ENCODE measurements at places on chromosomes 5 and 9. TPM values are rescaled to one million over a fixed set of nuclear protein-coding genes. Genes with fewer than 3 reads are reported as not detected.

PIP5K1B gene
- 1.6 TPM for total RNA-seq

- DNase-seq, result no peak
- no peaks in the 10 kb centered on the region for H3K27me3 ChIP-seq
- no peaks in the 10 kb centered on the region for H3K4me1 ChIP-seq
- no peak overlapping the region for H3K4me3 ChIP-seq
These were observed 78.0 kb upstream of the C6 start for GRCh38 chr5:41291323-41291722.

DNA sequence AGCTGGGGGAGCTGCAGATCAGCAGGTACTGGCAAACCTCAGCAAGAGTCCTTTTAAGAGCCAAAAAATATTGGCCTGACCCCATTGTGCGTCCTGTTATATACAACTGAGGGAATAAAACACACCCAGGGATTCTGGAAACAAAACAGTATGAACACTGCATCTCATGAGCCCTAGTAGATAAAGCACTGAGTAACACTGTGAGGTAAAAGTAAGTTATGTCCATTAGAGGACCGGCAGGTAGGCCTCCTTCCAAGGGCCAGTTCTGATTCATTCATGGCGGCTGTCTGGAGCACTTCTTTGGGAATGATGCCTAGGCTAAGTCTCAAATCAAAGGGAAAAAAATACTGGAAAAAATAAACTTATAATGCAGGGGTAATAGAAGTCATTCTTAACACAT lies 64.9 kb downstream of the PDE4D start:
- no peak overlapping the region for H3K27ac ChIP-seq
- H3K27me3 ChIP-seq, result peaks cover 12% of the 10 kb centered on the region
- H3K36me3 ChIP-seq, result no peaks in the 10 kb centered on the region
- DNase-seq, result no peak
- no peak overlapping the region for H3K4me3 ChIP-seq

DNA sequence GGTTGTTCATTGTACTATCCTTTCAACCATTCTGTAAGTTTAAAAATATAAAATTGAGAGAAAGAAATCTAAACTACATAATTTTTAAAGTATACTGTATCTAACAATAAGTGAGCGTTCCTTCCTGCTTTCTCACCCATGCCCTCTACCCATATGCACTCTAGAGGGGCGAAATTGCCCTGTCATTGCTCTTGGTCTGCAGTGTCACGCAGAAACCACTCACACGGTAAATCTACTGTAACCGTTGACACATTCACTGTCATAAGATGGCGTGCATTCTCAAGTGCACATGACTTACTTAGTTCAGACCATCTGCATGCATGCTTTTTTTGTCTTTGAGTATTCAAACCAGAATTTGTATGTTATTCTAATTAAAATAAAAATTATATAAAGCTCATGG lies 55.7 kb upstream of the NIPBL start:
- H3K27me3 ChIP-seq, result peaks cover 17% of the 10 kb centered on the region
- no peaks in the 10 kb centered on the region for H3K4me1 ChIP-seq
- H3K36me3 ChIP-seq, result no peaks in the 10 kb centered on the region
- H3K4me3 ChIP-seq, result no peak overlapping the region
- no peak for DNase-seq

DNA sequence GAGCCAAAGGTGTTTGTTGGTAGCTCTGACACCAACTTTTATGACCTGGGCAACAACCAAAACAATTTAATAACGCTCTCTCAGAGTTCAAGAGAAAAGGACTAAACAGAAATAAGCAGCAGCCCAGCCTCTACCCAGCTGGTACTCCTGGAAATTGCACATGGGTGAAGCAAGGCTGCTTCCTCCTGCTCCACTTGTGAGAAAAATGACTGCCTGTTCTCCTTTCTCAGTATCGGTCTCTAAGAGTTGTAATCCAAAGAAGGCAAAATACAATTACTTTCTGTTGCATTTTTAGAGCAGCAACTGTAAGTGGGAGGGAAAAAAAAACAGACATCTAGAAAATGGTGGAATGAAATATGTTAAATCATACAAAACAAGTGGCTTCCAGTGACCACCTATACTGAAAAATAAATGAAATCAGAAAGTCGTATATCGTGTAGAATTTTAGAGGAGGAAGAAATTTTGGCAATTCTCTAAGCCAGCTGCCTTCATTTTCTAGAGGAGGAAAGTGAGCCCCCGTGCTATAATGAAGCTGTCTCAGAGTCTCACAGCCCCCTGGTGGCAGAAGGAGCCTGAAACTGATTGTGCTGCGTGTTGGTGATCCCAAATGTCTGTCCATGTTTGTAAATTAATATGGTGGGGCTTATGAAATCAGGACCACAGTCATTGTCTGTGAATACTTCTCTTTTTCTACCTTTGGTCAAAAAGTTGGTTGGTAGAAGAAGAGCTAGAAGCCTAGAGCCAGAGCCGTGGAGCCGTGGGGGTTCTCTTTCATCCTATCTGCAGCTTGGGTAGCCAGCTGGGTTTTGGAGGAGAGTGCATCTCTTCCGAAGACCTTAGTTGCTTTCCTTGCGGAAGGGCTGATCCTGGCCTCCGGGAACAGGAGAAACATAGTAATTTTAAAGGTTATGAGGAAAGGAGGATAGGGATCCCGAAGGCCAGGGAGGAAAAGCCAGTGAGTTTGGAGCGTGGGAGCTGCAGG lies 139.9 kb downstream of the PIP5K1B start:
- H3K27ac ChIP-seq, result no peak overlapping the region
- peak; percentile 19 for DNase-seq
- no peaks in the 10 kb centered on the region for H3K36me3 ChIP-seq
- peaks cover 5% of the 10 kb centered on the region for H3K27me3 ChIP-seq
- no peak overlapping the region for H3K4me3 ChIP-seq
- H3K4me1 ChIP-seq, result peaks cover 2% of the 10 kb centered on the region

DNA sequence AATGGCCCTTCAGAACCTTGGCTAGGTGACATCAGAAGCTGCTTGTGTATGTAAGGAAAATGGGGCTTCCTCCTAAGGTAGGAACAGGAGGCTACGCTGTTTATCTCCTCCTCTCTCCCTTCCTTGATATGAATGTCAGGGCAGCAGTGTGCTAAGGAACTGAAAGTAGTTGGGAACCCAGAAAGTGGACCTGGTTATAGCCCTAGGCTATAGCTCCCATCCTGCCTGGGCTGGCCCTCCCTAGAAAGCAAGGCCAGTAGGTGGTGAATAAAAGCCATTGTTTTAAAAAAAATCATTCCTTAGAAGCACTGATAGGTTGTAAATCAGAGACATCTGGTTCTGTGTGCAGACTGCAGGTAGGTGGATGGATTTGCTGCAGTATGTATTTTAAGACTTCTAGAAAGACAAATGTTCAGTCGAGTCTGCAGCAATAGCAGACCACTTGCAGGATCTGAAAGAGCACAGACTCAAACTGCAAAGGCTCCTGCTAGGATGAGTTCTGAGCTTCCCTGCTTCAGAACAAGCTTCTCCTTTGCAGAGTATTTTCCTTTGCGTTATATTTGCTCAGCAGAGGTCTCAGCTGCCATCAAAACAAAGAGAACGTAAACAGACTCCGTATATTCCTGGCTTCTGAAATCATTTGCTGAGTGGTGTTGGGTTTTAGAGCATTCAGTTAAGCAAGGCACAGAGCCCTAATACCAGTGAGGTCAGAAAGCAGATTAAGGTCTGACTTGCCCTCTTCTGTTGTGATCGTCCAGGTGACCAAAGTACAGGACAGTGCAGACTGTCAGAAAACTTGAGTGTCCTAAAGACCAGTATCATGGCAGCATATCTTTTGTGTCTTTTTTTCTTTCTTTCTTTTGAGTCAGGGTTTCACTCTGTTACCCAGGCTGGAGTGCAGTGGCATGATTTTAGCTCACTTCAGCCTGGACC lies 20.1 kb upstream of the CFAP157 start:
- no peak for DNase-seq
- no peaks in the 10 kb centered on the region for H3K36me3 ChIP-seq
- no peaks in the 10 kb centered on the region for H3K4me1 ChIP-seq
- no peaks in the 10 kb centered on the region for H3K27me3 ChIP-seq
- H3K27ac ChIP-seq, result no peak overlapping the region

DNA sequence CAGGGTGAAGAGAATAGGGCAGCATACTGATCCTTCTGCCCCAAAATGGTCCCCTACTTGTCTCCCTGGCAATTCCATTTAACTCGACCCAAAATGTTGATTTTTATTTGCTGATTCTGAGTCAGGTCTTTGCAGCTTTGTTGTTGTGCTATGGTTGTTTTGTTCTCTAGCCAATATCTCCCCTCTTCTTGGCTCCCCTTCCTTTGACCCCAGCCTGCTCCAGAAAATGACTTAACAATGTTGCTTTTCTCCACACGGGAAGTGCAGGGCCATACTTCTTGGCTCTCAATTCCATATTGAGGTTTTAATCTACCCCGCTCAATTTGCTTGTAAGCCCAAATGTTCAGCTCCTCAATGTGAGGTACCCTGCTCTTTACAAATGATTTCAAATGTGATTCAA lies 330.0 kb downstream of the RASEF start:
- no peaks in the 10 kb centered on the region for H3K27me3 ChIP-seq
- H3K36me3 ChIP-seq, result no peaks in the 10 kb centered on the region
- H3K4me3 ChIP-seq, result no peak overlapping the region
- no peak for DNase-seq
- no peaks in the 10 kb centered on the region for H3K4me1 ChIP-seq
- H3K27ac ChIP-seq, result no peak overlapping the region

MELK gene
- 68.4 TPM for total RNA-seq

GPX3 gene
- total RNA-seq, result not detected

DNA sequence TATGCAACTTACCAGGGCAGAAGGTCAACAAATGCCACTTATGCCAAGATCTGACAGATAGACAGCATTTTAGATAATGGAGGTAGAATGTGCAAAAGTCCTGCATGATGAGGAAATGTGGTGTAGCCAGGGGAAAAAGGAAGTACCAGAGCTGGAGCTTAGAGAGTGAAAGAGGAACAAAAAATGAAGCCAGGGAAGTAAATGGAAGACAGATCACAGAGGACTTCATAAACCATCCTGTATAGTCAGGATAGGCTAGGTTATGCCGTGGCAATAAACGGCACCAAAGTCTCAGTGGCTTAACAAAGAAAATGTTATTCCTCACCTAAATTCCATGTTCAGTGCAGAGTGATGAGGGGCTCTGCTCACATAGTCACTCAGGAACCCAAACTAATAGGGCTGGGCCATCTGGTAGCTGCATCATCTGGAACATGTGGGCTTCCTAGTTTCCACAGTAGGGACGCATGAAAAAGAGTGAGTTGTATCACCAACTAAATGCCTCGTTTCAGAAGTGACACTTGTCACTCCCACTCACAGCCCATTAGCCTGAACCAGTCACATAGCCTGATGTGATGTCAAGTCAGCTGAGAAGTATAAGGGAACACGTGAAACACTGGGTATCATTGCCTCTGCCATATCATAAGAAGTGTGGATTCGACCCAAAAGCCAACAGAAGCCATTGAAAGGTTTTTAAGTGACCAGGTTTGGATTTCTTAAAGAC lies 70.3 kb downstream of the SH3RF2 start:
- no peak for DNase-seq
- H3K36me3 ChIP-seq, result no peaks in the 10 kb centered on the region
- no peak overlapping the region for H3K27ac ChIP-seq
- no peaks in the 10 kb centered on the region for H3K27me3 ChIP-seq

FOXI1 gene
- total RNA-seq, result not detected

PCDHGA2 gene
- total RNA-seq, result not detected

GRCh38 chr5:93303291-93303691 lies 277.7 kb downstream of the NR2F1-AS1 start:
- no peak overlapping the region for H3K27ac ChIP-seq
- no peaks in the 10 kb centered on the region for H3K36me3 ChIP-seq
- H3K4me3 ChIP-seq, result no peak overlapping the region
- DNase-seq, result no peak
- H3K4me1 ChIP-seq, result no peaks in the 10 kb centered on the region

ACTBL2 gene
- total RNA-seq, result not detected

MOB3B gene
- total RNA-seq, result 0.38 TPM

LVRN gene
- total RNA-seq, result not detected

GRCh38 chr5:2381861-2382260 lies 369.6 kb downstream of the IRX2 start:
- H3K4me1 ChIP-seq, result no peaks in the 10 kb centered on the region
- no peaks in the 10 kb centered on the region for H3K36me3 ChIP-seq
- DNase-seq, result no peak
- H3K27ac ChIP-seq, result no peak overlapping the region

- H3K27me3 ChIP-seq, result no peaks in the 10 kb centered on the region
- H3K27ac ChIP-seq, result no peak overlapping the region
- no peaks in the 10 kb centered on the region for H3K36me3 ChIP-seq
- DNase-seq, result no peak
These were observed 31.1 kb upstream of the MEIKIN start for GRCh38 chr5:131976414-131977211.

DNA sequence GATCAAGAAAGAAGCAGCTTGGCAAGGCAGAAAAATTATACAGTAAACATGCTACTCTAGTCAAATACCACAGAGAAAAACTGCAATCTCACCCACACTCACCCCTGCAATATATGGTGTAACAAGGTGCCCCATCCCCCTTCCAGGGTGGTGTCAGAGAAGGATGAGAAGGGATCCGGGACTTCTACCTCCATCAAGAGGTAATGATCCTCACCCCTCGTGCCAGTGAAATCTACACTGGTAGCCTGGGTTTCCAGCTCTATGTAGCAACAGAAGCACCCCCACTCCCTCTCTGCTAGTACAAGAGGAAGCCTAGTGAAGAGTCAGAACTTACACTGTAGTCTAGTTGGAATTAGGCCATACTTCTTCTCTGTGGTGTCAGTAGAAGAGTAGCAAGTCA lies 18.9 kb downstream of the SLCO4C1 start:
- no peaks in the 10 kb centered on the region for H3K4me1 ChIP-seq
- no peak overlapping the region for H3K27ac ChIP-seq
- no peak for DNase-seq
- peaks cover 2% of the 10 kb centered on the region for H3K27me3 ChIP-seq

DNA sequence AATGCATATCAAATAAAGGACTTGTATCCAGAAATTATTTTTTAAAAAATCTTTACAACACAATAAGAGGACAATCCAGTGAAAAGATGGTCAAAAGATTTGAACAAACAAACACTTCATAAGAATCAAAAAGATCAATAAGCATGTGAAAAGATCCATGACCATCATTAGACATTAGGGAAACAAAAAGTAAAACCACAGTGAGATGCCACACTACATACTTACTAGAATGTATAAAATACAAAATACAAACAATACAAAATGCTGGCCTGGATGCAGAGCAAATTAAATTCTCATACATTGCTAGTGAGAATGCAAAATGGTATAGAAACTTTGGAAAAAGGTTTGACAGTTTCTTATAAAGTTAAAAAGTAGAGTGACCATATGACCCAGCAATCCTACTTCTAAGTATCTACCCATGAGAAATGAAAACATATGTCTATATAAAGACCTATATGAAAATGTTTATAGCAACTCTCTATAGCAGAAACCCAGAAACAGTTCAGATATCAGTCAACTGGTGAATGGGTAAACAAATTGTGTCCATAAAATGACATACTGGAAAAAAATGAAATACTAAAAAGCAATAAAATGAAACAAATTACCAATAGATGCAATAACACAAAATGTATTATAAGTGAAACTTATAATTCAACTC lies 426.1 kb downstream of the RAB3C start:
- H3K27me3 ChIP-seq, result no peaks in the 10 kb centered on the region
- H3K27ac ChIP-seq, result no peak overlapping the region
- peaks cover 32% of the 10 kb centered on the region for H3K36me3 ChIP-seq
- DNase-seq, result no peak

SNCAIP gene
- total RNA-seq, result not detected

RORB gene
- 0.02 TPM for total RNA-seq

NTMT1 gene
- total RNA-seq, result 59.9 TPM

SPOCK1 gene
- total RNA-seq, result not detected

Data from activated CD4-positive, alpha-beta memory T cell treated with anti-CD3 and anti-CD28 coated beads for 36 hours (primary cell).